ENCODE measurements at places on chromosomes 2 and 18. TPM values are rescaled to one million over a fixed set of nuclear protein-coding genes. Genes with fewer than 3 reads are reported as not detected.

DNA sequence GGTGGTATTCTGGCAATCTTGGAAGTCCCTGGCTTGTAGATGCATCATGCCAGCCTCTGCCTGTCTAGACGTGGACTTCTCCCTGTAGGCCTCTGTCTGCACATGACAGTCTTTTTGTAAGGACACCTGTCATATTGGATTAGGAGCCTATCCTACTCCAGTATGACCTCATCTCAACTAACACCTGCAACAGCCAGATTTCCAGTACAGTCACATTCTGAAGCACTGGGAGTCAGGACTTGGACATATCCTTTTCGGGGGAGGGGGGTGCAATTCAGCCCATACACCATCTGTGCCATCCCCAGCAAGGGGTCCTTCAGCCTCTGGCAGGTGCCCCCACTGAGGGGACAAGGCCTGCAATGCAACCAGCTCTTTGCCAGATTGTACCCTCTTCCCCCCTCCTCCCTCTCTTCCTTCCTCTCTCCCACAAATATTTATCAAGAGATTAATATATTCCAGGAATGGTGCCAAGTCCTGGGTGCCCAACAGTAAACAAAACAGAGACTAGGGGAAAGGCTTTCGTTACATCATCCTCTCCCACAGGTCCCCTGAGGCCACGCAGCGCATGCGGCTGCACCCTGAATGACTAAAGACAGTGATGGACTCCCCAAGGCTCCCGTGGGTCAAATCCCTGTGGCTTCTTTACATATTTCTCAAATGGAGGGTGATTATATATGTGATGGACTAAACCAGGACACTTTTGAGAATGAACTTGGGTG is 20.5 kb upstream of the MYCN start:
- H3K27me3 ChIP-seq, result no peaks in the 10 kb centered on the region
- no peaks in the 10 kb centered on the region for H3K36me3 ChIP-seq
- DNase-seq, result no peak
- no peak overlapping the region for H3K27ac ChIP-seq
- H3K4me1 ChIP-seq, result peaks cover 19% of the 10 kb centered on the region

BAZ2B gene
- 76.2 TPM for total RNA-seq

GRCh38 chr2:37656512-37657423 is 14.7 kb downstream of the CDC42EP3 start:
- peaks cover 77% of the 10 kb centered on the region for H3K4me1 ChIP-seq
- DNase-seq, result no peak
- H3K36me3 ChIP-seq, result peaks cover 9% of the 10 kb centered on the region
- H3K27me3 ChIP-seq, result no peaks in the 10 kb centered on the region
- peak overlapping the region; percentile 14 for H3K4me3 ChIP-seq

NCKAP5 gene
- total RNA-seq, result 27.9 TPM

Data from neural crest cell (in vitro differentiated cells).